ENCODE measurements at places on chromosomes 16 and 17.

DNA sequence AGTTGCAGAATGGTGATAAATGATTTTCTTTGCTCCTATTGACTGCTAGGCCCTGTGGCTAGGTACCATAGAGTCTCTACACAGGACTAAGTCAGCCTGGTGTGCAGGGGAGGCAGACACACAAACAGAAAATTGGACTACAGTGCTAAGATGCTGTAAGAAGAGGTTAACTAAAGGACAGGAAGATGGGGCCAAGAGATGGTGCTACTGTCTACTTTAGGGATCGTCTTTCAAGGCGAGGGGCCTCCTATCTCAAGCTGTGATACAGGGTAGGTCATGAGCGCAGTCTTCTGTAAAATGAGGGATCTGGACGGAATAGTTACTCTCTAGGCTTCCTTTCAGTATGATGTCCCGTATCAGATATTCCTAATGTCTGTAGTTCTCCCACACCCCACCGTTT, 817 bp downstream of the NME1 start:
- peak overlapping the region; percentile 76 for H3K4me3 ChIP-seq
- DNase-seq, result no peak
- no peaks in the 10 kb centered on the region for H3K27me3 ChIP-seq
- H3K27ac ChIP-seq, result peak overlapping the region; percentile 79

DNA sequence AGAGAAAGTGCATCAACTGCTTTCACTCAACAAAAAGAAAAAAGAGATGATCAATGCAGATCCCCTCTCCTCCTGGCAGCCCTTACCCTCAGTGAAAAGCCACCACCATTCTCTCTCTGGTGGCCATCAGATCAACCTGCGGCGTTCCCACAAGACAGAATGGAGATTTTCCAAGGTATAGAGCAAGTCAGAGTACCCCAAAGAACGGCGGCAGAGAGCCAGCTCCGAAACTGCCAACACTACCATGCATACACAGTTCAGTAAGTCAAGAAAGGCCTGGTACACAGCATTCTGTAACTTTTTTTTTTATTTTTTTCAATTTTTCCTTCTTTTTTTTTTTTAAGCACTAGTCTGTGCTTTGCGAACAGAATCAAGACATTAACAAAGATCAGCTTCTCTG, 30.6 kb downstream of the STH start:
- no peak overlapping the region for H3K27ac ChIP-seq
- no peaks in the 10 kb centered on the region for H3K27me3 ChIP-seq
- peaks cover 11% of the 10 kb centered on the region for H3K36me3 ChIP-seq
- no peak for DNase-seq

- no peaks in the 10 kb centered on the region for H3K27me3 ChIP-seq
- H3K4me3 ChIP-seq, result peak overlapping the region; percentile 32
- DNase-seq, result no peak
- H3K36me3 ChIP-seq, result no peaks in the 10 kb centered on the region
- H3K27ac ChIP-seq, result no peak overlapping the region
- no peaks in the 10 kb centered on the region for H3K4me1 ChIP-seq
Measured at GRCh38 chr17:80498242-80498919, 22.0 kb upstream of the NPTX1 start.

DNA sequence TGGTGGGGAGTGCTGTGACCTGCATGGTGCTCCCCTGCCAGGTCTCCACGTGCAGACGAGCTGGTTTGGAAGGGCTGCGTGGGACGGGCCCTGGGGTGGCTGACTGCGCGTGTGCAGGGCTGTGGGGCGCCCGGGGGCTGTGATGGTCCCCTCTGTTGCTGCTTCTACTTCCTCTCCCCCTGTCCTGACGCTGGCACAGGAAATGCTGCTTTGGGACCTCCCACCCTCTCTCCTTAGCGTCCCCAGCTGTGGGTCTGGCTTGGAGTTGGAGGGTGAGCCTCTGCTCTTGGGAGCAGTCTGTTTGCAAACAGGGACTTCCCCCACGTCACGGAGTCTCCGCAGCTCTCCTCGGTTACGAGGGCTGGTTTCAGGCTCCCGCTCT, 35.2 kb downstream of the TSC2 start:
- H3K27ac ChIP-seq, result no peak overlapping the region
- no peak overlapping the region for H3K4me3 ChIP-seq
- H3K36me3 ChIP-seq, result peaks cover 100% of the 10 kb centered on the region
- H3K4me1 ChIP-seq, result peaks cover 13% of the 10 kb centered on the region
- no peak for DNase-seq
- H3K27me3 ChIP-seq, result no peaks in the 10 kb centered on the region

GRCh38 chr16:75584108-75584507, 17.9 kb downstream of the GABARAPL2 start:
- H3K27ac ChIP-seq, result no peak overlapping the region
- H3K4me3 ChIP-seq, result no peak overlapping the region
- H3K4me1 ChIP-seq, result no peaks in the 10 kb centered on the region
- peaks cover 7% of the 10 kb centered on the region for H3K36me3 ChIP-seq
- no peaks in the 10 kb centered on the region for H3K27me3 ChIP-seq

DNA sequence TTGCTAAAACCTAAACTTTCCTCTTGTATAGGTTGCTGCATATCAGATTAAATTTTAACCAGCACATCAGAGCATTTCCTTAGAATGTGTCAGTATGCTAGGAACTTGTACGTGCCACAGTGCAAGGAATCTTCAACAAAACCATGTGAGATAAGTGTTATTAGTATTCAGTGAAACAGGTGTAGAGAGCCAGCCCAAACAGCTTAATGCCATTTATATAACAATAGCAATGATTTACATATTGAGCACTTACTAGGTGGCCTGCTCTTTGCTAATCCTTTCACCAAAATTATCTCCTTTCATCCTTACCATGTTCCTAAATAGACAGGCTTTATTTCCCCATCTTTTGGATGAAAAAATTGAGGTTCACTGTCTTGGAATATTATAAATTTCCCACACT, 485.7 kb downstream of the HS3ST4 start:
- no peak overlapping the region for H3K27ac ChIP-seq
- H3K27me3 ChIP-seq, result no peaks in the 10 kb centered on the region
- H3K4me1 ChIP-seq, result no peaks in the 10 kb centered on the region
- H3K36me3 ChIP-seq, result no peaks in the 10 kb centered on the region
- no peak overlapping the region for H3K4me3 ChIP-seq
- no peak for DNase-seq

- H3K4me1 ChIP-seq, result peaks cover 56% of the 10 kb centered on the region
- no peak overlapping the region for H3K4me3 ChIP-seq
- peaks cover 58% of the 10 kb centered on the region for H3K36me3 ChIP-seq
- H3K27me3 ChIP-seq, result no peaks in the 10 kb centered on the region
- H3K27ac ChIP-seq, result no peak overlapping the region
Measured at GRCh38 chr17:7462474-7463371, 16.7 kb downstream of the ZBTB4 start.

- no peak overlapping the region for H3K4me3 ChIP-seq
- no peak overlapping the region for H3K27ac ChIP-seq
- no peaks in the 10 kb centered on the region for H3K27me3 ChIP-seq
- DNase-seq, result no peak
- H3K36me3 ChIP-seq, result no peaks in the 10 kb centered on the region
- no peaks in the 10 kb centered on the region for H3K4me1 ChIP-seq
Measured at GRCh38 chr16:87156195-87156594, 161.0 kb downstream of the C16orf95 start.

- no peak for DNase-seq
- no peaks in the 10 kb centered on the region for H3K4me1 ChIP-seq
- H3K36me3 ChIP-seq, result peaks cover 96% of the 10 kb centered on the region
- H3K4me3 ChIP-seq, result no peak overlapping the region
- no peaks in the 10 kb centered on the region for H3K27me3 ChIP-seq
Measured at GRCh38 chr17:29504711-29505110, 62.1 kb downstream of the ABHD15 start.

Measured in esophagus squamous epithelium (tissue), 5 donors.